ENCODE measurements at places on chromosomes 5 and 9.

DNA sequence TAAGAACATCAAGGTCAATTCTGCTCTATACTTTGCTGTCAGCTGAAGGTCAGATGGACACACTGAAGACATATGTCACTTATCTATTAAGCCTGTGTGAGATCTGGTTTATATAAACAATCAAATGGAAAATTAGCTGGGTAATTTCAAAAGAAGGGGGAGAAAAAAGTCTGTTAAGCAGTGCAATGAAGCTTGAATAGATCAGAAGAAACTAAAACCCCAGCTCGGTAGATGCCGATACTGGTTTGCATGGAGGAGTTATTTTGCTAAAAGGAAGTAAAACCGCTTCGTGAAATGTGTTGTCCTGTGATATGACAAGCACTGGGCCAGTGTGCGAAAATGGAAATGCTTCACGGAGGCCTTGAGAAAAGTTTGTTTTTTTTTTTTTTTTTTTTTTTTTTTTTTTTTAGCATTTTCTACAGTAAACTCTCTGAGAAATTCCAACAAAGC, 148.8 kb downstream of the MEF2C start:
- no peak for DNase-seq

DNA sequence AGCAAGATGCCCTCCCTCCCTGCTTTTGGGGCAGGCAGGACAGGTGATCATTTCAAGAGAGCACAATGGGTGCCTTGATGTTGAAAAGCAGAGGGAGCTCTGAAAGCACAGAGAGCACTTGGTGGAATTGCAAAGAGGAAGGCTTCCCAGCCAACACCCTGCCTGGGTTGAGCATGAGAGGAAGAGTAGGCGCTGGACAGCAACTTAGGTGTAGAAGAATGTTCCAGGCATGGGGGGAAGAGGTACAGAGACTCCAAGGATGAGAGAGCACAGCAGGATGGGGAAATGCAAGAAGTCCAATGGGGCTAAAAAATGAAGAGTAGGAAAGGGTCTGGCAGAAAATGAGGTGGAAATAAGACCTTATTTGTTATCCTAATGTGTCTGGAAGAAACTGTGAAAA, 144.8 kb downstream of the TRIM36 start:
- no peak for DNase-seq

DNA sequence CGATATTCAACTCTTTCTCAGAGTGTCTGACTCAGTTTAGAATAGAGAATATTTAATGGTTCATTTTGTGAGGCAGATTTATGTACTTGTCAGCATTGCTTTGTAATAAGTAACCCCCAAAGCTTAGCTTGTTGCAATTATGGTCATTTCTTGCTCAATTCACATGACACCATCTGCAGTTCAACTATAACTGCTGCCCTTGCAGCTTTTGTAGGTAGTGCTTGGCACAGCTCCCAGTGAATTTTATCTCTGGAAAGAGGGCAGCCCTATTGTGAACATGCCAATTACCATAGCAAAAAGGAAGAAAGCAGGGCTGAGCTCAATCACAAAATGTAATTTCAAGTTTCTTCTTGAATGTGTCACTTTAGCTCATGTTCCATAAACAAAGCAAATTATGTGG, 1587.7 kb upstream of the ACO1 start:
- DNase-seq: no peak

DNA sequence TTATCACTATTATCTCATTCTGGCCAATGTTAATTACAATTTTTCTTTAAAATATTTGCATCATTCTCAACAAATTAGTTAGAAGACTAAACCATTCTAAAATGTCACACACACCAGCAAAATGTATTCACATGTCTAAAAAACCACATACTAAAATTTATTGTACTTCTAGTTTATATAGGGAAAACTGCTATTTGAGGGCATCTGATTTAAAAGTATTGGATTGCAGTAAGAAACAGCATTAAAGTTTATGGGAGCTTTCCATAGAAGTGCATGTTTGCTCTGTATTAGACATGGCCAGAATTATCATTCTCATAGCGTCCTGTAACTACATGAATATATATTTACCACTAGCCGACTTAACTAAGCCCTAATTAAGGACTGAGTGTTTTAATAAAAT, 150.3 kb downstream of the PBX3 start:
- DNase-seq: no peak

- no peak for DNase-seq
These were observed 214.8 kb downstream of the TTLL11 start for GRCh38 chr9:121878271-121878822.

DNA sequence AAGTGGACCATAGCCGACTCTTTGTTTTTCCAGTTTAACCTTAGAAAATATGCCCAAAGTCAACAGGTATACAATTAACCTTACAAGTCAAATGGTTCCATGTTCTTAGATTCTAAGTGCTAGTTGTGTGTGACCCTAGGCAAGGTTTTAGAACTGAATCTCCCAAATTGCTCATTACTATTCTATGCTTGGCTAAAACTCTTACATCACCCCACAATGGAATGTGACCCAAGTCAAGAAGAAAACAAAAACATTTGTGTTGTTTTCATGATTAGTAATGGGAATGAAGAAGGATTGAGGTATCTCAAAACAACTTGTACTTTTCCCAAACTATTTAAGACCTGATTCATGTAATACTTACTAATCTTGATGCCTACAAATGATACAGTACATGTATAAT, 159.2 kb downstream of the ARRDC3 start:
- DNase-seq: peak; percentile 22

DNA sequence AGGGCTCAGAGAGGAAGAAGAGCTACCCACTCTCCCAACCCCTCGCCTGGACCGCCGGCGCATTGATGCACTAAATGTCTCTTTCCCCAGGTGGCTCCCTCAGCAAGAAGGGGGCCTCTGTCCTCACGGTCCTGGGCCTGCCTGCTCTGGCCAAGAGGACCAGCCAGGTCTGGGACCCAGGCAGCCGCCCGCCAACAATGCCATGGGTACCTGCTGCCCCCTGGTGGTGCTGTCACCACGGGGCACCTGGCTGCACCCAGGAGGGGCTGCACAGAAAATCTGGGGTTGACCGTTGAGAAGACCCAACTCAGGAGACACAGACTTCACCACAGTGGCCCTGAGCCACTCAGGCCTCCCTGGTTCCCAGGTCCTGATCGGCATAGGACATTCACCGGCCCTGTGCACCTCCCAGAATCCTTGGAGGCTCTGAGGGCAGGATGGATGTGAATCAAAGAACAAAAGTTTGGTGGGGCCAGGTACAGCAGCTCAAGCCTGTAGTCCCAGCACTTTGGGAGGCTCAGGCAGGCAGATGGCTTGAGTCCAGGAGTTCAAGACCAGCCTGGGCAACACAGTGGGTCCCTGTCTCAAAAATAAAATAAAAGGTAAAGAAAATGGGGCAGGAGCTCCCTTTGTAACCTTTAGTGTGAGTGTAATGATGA, 2.4 kb upstream of the VAV2 start:
- peak; percentile 50 for DNase-seq

GRCh38 chr9:78938821-78939220, 632.9 kb upstream of the TLE4 start:
- DNase-seq: no peak

GRCh38 chr9:105636331-105636730, 25.9 kb upstream of the TAL2 start:
- no peak for DNase-seq

GRCh38 chr5:57034201-57034916, 82.4 kb upstream of the MIER3 start:
- peak; percentile 14 for DNase-seq

- DNase-seq: no peak
These were observed 14.2 kb downstream of the GLIPR2 start for GRCh38 chr9:36150574-36151315.

- DNase-seq: no peak
These were observed 254.4 kb upstream of the CDH10 start for GRCh38 chr5:24899180-24899579.

DNA sequence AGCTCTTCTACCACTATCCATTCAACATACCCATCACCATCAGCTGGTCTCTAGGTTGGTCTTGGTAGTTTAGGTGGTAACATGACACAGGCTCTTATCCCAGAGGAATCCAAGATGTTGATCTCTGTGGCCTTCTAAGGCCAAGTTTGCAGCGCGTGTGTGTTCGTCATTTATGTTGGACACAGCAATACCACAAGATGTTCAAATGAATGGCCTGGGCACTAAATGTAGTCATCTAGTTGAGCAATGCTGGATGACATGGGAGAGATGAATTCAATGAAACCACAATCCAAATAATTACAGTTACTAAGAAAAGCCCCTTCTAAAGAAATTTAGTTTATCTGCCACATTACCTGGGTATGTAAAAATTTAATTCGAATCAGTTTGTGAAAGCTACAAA, 292.4 kb downstream of the MRPS30 start:
- DNase-seq: no peak

DNA sequence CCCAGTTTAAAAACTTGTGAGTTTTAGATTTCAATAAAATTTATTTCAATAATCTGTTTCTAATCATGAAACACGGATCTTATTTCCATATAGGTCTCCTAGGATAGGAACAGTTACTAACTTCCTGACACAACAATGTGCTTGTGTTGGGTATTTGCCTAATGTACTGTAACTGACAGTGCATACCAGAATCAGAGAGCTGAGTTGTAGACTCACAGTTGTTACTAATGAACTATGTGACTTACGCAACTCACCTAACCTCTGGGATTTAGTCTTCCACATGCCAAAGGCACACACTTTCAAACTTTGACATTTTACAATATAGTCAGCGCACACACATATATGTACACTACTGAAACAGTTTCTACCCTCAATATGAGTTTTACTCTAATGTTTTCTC, 77.7 kb downstream of the HOMER1 start:
- DNase-seq: peak; percentile 57

- peak; percentile 6 for DNase-seq
These were observed 48.1 kb downstream of the POC5 start for GRCh38 chr5:75668977-75669689.
